EL (cell line): ENCODE measurements at places on chromosomes 16 and 17.

DNA sequence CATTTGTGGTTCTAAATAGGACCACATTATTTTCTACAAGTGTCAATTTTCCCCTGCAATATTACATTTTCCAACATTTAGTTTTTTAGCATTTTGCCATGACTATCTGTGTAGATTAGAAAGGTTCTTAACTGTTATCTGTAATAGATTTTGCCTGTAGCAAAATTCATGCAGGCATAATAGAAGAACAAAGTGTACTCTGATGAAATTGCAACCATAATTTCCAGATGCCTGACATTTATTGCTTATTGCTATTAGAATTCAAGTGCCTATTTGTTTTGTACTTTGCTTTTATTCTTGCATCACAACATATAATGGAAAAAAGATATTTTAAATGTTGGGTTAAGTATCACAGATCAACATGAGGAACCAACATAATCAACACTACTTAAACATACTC, 337.7 kb downstream of the TOX3 start:
- DNase-seq, result no peak

- DNase-seq, result no peak
These were observed 22.6 kb downstream of the PRDM7 start for GRCh38 chr16:90054554-90054953.

GRCh38 chr17:56087199-56087598, 66.1 kb upstream of the ANKFN1 start:
- DNase-seq, result no peak

DNA sequence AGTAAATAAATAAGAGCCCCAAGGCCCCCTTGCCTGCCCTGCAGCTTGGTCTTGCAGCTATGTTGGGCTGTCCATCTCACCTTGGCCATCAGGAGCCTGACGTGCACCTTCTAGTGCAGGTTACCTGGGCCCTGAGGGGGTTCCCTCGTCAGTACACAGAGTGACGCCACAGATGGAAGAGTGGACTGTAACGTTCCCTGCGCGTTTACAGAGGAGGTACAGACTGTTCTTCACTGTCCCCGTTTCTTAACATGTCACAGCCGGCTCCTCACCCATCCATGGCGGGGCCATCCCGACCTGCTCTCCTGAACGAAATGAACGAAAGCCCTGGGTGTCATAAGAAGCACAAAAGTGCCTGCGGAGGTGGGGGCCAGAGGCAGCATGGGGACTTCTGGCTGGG, 15.9 kb upstream of the FASN start:
- DNase-seq, result no peak

- peak; percentile 67 for DNase-seq
These were observed 117.8 kb upstream of the CDC42EP4 start for GRCh38 chr17:73429440-73430164.

DNA sequence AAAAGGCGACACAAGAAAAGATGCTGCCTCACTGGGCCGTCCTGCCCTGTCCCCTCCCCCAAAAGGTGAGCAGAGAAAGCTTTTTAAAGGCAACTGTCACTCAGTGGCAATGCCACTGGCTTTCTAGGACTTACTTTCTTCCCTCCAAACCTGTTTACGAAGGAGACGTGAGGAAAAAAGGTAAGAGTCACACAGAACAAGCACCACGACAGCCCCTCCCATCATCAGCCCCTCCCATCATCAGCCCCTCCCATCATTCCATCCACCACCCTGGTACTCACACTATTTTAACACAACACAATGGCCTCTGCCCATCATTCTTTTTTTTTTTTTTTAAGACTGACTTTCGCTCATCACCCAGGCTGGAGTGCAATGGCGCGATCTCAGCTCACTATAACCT, 77.1 kb downstream of the NXN start:
- no peak for DNase-seq

GRCh38 chr17:40303708-40304551, 5.0 kb upstream of the RARA start:
- DNase-seq, result no peak

DNA sequence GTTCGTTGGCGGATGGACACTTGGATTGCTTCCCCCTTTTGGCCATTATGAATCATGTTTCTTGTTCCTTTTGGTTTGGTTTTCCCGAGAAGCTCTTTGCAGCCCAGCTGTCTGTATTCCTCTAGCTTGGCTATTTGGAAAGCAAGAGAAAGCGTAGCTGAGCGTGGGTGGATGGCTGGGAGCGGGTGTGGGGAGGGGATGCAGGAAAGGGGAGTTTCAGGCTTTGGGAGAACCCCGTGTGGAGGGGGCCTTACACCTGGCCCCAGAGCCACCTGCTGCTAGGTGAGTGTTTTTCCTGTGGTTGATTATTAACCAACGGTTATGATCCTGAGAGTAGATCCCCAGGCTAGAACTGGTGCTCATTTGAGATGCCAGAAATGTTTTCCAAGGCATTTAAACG, 103.7 kb downstream of the RAP1GAP2 start:
- DNase-seq, result no peak

- DNase-seq, result peak; percentile 25
These were observed 28.5 kb upstream of the MEAK7 start for GRCh38 chr16:84532855-84533486.

DNA sequence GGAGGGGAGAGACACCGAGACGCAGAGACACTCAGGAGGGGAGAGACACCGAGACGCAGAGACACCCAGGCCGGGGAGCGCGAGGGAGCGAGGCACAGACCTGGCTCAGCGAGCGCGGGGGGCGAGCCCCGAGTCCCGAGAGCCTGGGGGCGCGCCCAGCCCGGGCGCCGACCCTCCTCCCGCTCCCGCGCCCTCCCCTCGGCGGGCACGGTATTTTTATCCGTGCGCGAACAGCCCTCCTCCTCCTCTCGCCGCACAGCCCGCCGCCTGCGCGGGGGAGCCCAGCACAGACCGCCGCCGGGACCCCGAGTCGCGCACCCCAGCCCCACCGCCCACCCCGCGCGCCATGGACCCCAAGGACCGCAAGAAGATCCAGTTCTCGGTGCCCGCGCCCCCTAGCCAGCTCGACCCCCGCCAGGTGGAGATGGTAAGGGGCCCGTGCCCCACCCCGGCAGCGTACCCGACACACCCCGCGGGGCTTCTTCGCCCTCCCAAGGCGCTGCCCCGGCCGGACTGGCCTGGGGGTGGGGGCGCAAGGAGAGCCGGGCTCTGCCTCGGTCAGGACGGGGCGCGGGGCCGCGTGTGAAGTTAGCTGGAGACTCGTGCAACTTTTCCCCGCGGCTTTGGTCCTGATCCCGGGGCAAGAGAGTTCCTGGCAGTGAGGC, 427 bp downstream of the PPP1R1B start:
- no peak for DNase-seq

GRCh38 chr16:77093999-77094398, 97.0 kb upstream of the MON1B start:
- no peak for DNase-seq

DNA sequence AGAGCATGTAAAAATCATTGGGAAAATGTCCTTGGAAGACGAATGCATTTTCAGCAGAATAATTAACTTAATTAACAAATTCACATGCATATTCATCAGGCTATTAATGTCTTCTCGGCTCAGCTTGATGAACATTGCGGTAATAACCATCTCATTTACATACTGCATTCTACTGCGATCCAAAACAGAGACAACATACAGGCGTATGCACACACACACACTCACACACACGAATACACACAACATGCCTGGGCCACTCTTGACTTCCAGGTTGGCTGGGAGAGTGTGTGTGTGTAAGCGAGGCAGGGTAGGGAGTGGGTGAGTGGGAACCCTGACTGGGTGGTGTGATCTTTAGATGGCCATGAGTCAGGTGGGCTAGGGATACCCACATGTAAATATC, 44.7 kb downstream of the NEUROD2 start:
- no peak for DNase-seq

DNA sequence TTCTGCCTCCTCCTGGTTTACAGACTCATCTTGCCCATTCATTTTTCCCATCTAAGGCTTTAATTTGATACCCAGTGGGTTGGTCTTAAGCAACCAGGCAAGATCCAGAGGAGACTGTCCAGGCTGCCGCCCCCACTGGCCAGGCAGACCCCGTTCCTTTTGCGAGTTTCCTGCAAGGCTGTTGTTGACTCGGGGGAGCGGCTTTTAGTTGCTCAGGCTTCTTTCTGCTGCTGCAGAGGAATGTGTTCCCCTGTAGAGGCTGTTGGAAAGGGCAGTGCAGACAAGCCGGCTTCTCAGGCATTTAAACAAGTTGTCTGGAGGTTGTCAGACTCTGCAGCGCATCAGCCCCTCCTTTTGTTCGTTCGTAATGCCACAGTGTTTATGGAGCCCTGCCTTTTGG, 231.2 kb downstream of the PRKCA start:
- no peak for DNase-seq
